ENCODE measurements at places on chromosomes 12 and 14.
A peak's percentile ranks its signal among the peaks of the same experiment; 100 is the strongest.

DNA sequence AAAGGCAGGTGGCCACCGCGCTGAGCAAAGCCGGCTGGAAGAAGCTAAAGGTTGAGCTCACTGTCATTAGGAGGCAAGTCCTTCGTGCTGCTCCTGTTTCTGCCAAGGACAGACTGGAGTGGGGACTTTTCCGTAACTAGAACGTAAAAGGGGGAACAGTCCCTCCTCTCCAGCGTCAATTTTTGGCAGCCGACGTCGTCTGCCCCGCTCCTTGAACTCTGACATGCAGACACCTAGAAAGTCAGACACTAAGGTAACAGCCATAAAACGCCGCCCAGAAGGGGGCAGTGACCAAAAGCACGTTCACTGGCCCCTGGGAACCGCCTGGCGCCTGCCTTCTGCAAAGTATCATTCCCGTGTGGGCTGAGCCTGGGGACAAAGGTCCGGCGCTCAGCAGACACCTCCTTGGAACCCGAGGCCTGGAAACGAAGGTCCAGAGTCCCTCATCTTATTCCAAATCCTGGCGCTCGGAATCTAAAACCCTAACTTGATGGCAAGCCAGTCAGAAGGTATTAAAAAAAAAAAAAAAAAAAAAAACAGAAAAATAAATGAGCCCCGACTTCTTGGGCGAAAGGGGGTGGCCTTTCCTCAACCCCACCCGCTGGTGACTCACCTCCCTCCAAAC lies 1.1 kb upstream of the LRP1 start:
- DNase-seq: peak; percentile 46

DNA sequence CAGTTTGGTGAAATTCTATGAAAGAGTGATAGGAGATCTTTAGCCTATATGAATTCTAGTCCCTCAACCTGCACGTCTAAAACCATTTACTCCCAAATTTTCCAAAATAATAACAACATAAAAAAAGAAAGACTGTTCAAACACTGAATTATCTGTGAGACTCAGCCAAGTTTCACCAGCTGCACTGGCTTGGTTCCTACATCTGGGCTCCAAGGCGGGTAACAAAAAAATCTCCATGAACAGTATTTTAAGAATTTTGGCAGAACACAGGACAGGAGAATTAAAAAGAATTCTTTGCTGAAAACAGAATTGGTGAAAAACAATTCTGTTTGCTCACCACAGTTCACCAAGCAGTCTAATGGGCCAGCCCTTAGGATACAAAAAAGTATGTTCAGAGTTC lies 536.8 kb upstream of the ATP2B1 start:
- DNase-seq: no peak

GRCh38 chr14:105865904-105866840 lies 339.8 kb downstream of the TMEM121 start:
- no peak for DNase-seq

GRCh38 chr14:73748858-73749357 lies 34.7 kb upstream of the PNMA1 start:
- no peak for DNase-seq

- no peak for DNase-seq
Measured at GRCh38 chr12:33605757-33606156, 166.1 kb upstream of the SYT10 start.

GRCh38 chr14:83019744-83020414 lies 1486.2 kb upstream of the SEL1L start:
- DNase-seq: no peak

DNA sequence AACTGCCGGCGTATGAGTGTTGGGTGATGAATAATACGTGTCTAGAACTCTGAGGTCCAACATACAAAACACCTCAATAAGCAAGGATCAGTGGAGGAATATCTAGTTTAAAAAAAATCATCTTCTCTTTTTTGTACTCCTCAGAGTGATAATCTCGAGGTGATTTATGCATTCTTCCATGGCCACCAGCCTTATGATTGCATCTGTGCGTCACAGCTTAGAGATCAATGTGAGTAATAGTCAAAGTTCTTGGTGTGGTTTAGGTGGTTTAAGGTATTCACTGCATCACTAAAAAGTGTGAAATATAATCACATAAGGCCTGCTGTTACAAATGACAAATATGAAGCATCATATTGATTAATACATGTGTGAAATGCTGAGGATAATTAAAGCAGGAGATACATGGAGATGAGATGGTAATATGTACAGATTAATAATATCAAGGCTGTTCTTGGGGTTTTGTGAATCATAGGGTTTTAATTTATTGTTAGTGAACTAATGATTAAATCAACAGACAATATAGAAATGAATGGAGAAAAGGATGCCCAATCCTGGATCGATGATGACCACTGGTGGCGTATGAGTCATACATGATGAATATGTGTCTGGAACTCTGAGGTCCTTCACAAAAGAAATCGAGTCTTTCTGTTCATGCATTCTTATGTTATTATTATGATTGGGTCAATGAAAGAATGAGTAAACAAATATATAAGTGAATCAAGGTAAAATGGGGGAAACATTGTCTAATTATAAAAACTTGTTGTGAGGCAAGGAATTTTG lies 68.8 kb upstream of the RTL1 start:
- DNase-seq: no peak

GRCh38 chr12:119005913-119006312 lies 24.6 kb downstream of the SRRM4 start:
- DNase-seq: no peak

DNA sequence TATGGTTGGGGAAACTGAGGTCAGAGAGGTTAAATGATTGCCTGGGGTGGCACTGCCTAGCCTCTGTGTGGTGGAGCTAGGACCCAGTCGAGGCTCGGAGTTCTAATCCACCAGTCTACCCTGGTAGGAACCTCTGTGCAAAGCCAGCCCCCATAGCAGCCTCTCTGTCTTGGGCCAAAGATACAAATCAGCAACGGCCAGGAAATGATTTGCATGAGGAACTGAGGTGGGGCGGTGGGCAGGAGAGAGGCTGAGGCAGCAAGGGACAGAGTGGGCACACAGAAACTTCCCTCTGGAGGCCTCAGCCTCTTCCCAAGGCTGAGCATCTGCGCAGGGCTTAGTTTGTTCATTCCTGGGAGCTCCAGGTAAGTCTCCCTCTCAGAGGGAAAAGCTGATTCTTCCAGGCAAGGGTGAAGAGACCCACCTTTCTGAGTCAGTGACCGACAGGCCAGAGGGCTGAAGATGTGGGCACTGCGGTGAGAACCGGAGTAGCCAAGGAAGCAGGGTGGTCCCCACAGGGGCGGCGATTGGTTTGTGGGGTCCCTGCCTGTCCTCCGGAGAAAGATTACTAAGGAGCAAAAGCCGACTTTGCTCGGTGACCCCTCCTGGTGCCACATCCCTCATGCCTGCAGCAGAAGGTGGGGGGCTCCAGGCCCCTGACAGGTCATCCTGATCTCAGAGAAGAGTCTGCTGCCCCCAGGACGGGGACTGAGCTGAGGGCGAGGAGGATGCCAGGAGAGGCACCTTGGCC lies 134.6 kb downstream of the CACNA1C start:
- DNase-seq: no peak

DNA sequence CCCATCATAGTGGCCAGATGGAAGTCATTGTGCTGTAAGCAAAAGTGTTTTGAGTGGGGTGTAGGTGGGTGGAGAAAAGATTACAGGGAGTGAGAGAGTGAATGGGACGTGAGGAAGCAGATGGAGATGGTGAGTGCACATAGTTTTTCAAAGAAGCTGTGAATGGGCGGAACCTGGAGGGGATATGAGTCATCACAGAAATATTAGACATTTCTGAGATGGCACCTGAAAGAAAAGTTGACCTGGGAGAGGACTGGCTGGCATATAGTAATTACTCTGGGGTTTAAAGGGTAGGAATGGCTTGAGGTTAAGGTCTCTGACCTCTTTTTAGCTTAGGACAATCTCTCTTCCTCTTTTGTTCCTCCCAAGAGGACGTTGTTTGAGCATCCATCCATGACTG lies 50.5 kb downstream of the ANO4 start:
- DNase-seq: no peak

- no peak for DNase-seq
Measured at GRCh38 chr14:77763316-77763715, 2.4 kb upstream of the SNW1 start.

GRCh38 chr12:87679251-87679650 lies 349.9 kb downstream of the C12orf50 start:
- DNase-seq: no peak

DNA sequence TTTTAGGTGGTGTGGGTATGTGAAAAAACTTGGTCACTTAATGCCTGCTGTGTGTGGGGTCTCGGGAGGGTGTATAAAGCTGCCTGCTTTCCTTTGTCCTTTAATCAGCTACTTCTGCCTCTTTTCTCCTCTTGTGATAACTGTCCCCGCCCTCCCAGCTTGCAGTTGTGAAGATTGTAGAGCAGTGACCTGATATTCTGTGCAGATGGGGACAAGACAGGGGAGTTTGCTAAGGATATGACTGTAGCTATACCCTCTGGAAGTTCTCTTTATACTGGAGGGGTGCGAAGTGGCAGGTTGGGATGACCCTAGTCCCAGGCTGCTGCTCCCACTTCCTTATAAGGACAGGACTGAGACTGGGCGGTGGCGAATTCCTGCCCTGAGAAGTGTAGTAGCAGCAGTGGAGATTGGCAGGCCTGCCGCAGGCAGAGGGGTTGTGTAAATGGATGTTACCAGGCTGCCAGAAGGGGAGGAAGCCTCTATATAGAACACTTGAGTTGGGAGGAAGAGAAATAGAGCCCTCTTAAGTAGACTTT lies 835 bp downstream of the MYL6 start:
- DNase-seq: no peak

GRCh38 chr12:58074259-58074658 lies 132.9 kb downstream of the ATP23 start:
- DNase-seq: no peak

GRCh38 chr14:47596860-47597259 lies 78.5 kb downstream of the MDGA2 start:
- no peak for DNase-seq

GRCh38 chr14:55418411-55418810 lies 6.8 kb upstream of the ATG14 start:
- DNase-seq: no peak

GRCh38 chr14:53640695-53641094 lies 315.9 kb downstream of the BMP4 start:
- no peak for DNase-seq

GRCh38 chr12:94941440-94941862 lies 62.0 kb downstream of the NDUFA12 start:
- no peak for DNase-seq

GRCh38 chr12:54701940-54702592 lies 53.9 kb upstream of the DCD start:
- DNase-seq: no peak

- no peak for DNase-seq
Measured at GRCh38 chr12:32089156-32089555, 17.5 kb upstream of the BICD1 start.

DNA sequence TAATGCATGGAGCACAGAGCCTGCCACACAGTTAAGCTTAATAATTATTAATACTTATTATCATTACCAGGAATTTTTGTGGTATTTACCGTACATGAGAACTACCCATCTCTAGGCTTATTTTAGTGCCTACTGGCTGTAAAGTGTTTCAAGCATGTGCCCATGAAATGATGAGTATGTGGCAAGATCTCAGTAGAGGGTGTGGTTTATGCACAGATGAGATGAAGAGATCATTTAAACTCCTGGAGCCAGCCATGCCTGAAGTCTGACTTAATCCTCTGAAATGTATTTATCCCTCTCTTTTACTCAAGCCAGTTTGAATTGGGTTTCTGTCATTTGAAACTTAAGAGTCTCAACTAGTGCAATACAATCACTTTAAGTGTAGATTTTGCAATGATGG lies 60.2 kb downstream of the DAO start:
- no peak for DNase-seq

GRCh38 chr12:108685469-108686260 lies 45.7 kb downstream of the CORO1C start:
- DNase-seq: no peak

DNA sequence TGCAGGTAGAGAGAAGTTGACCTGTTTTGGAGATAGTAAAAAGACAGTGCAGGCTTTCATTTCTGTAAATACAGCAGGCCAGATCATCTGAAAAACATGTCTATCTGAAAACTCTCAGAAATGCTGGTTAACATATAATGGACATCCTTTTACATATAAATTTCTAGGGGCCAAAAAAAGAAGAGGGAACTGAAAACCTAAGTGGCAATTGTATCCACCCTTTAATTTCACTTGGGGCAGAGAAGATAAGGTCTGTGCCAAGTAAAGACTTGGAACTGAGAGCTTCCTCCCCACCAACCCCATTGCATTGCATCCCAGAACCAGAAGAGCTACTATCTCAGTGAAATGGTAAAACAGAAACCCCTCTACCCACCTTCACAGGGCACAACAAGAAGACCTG lies 141.0 kb downstream of the SRGAP1 start:
- no peak for DNase-seq

GRCh38 chr12:1633459-1633858 lies 4.4 kb downstream of the WNT5B start:
- no peak for DNase-seq

DNA sequence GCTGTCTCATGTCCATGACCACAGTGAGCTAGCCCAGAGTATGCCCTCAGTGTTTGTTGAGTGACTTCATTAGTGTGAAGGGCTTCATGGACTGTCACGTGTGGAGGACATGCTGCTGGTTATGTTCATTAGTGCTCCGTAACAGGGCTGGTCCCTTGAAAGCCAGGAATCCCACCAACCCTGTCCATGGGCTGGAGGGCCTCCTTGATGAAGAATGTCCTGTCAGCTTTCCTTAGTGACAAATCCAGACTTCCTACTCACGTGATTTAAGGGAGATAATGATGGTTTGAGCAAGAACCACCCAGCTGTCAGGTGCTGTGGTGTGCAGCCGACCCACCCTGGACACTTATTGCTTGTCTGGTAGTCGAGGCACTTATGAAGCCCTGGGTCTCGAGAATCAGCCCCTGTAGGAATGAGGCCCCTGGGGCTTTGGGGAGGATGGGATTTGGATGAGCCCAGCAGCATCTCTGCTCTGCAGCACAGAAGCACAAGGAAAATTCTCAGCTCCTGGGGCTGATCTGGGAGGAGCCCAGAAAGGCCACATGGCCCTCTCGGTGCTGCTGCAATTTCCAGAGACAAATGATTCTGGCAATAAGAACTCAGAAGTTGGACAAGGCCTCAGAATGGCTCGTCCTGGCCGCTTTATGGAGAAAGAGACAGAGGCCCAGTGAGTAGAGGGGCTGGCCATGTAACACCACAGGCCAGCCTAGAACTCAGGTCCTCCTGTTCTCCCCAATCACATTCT lies 37.2 kb upstream of the FAM181A start:
- DNase-seq: no peak

DNA sequence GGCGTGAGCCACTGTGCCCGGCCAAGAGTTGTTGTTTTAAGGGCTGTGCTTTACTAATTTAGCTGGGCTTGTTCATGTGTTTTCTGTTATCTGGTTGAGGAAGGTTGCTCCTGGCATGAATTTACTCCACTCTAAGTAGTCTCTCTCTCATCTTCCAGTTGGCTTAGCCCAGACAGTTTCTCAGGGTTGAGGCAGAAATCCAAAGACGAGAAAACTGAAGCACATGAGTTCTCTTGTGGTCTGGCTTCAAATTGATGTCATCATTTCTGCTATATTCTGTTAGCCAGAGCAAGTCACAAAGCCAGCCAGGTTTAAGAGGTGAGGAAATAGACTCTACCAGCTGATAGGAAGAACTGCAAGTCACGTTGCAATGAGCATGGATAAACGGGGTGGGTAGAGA lies 57.9 kb downstream of the E2F7 start:
- DNase-seq: no peak
